ENCODE measurements at places on chromosomes 5 and 9.

DNA sequence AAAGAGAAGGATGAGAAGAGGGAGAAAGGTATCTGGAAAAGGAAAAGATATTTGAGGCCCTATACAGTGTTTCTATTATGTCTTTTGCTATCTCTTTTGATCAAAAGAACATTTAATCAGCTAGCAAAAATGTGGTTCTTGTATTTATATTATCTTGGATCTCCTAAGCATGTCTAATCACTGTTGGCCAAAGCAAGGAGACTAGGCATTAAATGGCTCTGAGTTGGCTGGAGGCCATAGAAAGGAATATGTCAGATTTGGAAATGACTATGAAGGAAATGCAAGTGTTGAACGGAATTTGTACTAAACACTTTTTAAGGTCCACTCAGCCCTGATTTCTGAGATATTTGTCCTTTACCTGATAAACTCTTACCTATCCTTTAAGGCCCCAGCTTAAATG lies 22.4 kb upstream of the THG1L start:
- no peak for DNase-seq

- peak; percentile 99 for DNase-seq
Measured at GRCh38 chr5:149357370-149358293, at the start of gene PCYOX1L. Gene PCYOX1L (plus strand): TSS chr5:149358046. CDS start chr5:149358069, 23 bp downstream.

- no peak for DNase-seq
Measured at GRCh38 chr9:6692433-6692832, 46.9 kb upstream of the GLDC start.

DNA sequence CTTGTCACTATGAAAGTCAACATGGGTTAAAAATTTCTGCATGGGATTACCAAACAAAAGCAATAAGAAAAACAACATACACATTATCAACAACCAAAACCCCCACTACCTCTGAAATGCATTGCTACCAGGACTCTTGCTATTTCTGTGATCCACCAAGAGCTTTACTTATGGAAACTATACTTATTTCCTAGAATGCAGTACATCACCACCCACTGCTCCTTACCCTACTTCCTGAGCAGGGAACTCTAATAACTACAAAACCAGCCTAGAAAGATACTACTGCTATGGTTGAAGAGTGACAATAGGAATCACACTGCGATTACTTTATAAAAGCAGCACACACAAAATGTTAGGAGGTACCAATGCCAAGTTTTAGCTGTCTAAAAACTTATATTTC lies 22.2 kb downstream of the LURAP1L start:
- no peak for DNase-seq

Data from left ventricle myocardium inferior (tissue), 1 donor.